ENCODE measurements at places on chromosomes 5 and 9.

DNA sequence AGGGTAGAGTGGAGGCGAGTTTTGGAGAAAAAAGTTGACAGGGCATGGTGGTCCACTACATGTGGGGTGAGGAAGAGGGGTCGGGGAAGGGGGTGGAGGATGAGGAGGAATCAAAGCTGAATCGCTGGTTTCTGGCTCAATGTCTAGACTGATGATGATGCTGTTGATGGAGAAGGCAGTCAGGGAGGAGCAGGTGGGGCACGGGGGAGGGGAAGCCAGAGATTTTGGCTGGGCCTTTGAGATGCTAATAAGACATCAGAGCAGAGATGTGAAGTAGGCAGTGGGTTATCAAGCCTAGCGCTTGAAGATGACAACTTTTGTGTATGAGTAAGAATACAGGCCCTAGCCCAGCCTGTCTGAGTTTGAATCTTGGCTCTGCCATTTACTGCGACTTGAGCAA is 32.4 kb upstream of the TTC23L start:
- DNase-seq: no peak

DNA sequence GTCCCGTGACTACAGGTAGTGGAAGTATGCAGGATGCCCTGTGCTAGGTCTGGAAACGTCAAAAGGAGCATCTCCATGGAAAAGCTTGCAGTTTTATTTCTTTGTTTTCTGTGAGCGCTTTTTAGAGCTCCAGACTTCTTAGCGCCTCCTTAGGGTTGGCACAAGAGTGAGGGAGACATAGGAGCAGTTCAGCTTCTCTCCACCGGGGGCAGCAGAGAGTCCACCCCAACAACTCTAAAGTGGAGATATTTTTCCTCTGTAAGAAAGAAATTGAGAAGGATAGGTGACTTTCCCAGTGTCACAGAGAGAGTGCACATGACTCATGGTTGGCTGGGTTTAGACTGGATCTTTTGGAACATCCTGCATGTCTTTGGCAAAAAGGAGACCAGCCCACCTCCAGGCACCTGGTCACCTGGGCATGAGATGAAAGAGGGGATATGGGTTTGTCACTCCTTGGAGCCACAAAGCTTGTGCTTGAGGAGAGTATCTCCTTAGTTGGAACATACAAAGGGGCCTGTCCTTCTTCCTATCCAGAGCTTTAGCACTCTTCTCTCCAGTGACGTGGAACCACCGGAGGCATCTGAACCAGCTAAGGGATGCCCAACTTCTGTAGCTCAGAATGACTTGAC is 637.7 kb downstream of the SEMA5A start:
- peak; percentile 2 for DNase-seq

- DNase-seq: no peak
These were observed 364.1 kb downstream of the SPOCK1 start for GRCh38 chr5:137134920-137135532.

GRCh38 chr5:493758-494157 is 30.5 kb downstream of the SLC9A3 start:
- DNase-seq: no peak

DNA sequence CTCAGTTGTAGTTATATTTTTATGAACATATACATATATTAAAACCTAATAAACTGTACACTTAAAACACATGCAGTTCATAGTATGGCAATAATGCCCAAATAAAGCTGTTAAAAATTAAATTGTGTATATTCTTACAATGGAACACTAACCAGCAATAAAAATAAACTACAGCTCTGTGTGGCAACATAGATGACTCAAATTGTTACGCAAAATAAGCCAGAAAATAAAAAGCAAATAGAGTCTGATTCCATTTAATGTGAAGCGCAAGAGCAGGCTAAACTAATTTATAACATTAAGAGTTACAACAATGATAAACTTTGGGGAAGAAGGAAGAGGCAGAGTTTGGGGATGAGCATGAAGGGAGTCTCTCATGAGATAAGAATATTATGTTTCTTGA is 597.3 kb downstream of the TLE1 start:
- DNase-seq: no peak

GRCh38 chr5:14914623-14915260 is 43.2 kb upstream of the ANKH start:
- no peak for DNase-seq

DNA sequence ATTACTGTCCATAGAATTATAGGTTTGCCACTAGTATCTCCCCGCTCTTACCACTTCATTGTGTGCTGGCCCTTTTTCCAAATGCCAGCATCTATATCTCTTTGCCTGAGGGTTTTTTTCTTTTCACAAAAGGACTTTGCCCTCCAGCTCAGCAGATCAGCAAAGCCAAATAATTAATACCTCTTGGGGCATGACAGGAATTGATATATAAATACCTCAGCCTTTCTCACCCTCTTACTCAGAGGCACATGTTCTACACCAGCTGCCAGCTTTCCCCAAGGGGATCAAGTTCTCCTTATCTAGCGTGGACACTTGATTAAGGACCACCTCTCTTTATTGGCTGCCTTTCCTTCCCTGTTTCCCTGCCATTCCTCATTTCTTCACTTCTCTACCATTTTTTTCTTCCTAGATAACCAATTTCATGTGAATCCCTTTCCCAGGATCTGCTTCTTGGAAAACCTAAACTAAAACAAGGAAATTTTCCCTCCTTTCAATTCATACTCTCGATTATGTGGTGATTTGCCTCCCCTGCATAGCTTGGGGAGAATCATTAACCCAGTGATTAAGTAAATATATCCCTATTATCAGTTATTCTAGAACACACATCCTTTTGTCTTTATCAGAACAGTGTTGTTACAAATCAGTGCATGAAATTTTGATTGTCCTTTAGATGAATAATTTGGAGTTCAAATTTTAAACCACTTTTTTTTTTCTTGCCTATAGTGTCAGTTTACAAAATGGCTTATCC is 6.9 kb upstream of the NUDT12 start:
- DNase-seq: no peak

GRCh38 chr9:128627906-128628305 is 28.7 kb downstream of the DYNC2I2 start:
- DNase-seq: no peak

DNA sequence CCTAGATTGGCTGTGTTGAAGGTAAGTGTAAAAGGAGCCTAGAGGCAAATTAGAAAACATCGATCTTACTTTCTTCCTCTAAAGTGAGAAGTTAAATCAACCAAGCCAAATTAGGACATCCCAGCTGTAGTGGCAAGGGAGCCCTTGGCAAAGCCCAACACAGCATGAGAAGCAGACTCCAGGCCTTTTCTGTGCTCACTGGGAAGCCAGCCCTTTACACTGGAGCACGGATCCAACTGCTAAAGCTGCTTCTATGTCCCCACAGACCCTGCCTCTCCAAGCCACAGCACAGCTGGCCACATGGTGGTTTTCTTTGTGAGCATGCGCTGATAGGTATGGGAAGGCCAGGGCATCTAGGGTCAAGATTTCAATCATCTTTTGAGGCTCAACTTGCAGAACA is 94.1 kb downstream of the APBA1 start:
- DNase-seq: no peak

GRCh38 chr9:87707805-87708506 is 18.0 kb upstream of the CTSL start:
- no peak for DNase-seq

DNA sequence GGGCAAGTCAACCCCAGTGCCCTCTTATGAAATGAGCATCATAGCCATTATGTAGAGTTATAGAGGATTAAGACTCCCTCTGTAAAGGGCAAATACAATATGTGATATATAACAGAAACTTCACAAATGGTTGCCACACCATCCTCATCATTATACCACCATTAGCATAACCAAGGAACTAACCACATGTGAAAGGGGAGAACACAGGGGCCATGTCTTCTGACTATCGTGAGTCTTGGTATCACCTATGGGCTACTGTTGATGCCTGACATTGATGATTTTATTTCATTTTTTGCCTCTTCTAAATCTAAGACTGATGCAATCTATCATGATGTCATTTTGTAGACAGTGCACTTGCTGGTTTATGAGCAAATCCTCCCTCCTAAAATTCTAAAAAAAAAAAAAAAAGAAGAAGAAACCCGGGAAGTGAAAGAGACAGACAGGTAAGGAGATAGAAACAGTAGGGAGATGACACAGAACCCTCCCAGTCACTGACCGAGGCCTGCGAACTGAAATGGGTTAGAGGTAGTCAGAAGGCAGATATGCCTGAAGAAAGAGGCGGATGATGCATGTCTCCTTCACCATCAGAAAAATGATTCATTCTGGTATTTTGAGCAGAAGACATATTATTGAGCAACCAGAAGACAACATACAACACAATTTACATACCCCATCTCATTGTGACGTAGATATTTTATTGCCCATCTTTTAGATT is 266.0 kb downstream of the DMAC1 start:
- DNase-seq: no peak

DNA sequence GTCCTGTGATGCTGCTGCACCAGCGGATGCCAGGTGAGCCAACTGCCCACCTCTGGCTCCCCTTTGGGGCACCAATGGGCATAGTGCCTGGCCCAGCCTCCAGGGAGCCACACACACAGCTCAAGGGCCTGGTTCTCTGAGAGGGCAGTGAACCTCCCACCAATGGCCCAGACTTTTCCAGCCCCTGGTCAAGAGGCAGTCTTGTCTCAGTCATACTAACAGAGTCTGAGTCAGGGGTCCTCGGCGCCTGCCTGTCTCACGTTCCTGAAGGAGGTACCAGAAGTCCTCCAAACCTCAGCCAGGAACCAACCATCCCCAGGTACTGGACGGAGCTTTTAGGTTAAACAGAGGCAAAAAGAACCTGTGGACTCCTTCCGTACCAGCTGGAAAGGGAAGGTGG is 121.1 kb downstream of the C5orf15 start:
- no peak for DNase-seq

GRCh38 chr9:83060556-83060955 is 2.4 kb downstream of the RASEF start:
- no peak for DNase-seq

DNA sequence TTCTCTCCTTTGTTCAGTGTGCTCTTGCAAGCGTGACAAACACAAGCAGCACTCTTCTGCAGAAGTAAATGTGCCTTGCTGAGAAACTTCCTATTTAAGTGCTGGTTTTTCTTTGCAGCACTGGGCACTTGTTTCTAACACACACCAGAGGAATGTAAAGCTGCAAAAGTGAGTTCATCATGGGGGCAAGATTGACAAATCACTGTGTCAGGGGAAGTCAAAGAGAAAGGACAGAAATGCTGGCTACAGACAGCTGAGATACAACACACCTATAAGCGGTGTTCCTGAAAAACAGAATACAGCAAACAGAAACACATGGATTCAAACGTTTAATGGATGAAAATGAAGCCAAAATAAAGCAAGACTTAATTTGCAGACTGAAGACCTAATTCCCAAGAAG is 19.6 kb downstream of the ROR2 start:
- no peak for DNase-seq

DNA sequence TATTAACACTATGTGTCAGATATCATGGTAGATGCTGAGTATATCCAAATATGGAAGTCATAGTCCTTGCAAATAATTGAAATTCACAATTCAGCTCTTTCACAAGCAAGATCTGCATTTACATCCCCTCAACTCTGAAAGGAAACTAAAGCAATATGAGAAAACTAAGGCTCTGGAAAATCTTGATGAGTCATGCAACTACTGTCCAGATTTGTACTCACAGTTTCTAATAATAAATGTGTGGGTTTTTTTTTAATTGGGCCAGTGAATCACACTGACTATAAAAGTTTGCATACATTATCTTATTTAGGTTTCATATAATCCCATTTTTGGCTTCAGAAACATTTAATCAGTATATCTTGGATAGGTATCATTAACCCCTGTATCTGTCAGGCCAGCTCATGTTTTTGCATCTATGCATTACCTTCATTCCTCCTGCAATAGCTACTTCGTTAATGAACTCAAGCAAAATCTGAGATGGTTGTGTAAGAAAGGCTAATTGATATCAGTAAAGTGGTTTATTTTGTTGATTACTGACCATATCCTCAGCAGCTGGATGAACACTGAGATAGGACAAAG is 58.7 kb upstream of the PRR16 start:
- no peak for DNase-seq

DNA sequence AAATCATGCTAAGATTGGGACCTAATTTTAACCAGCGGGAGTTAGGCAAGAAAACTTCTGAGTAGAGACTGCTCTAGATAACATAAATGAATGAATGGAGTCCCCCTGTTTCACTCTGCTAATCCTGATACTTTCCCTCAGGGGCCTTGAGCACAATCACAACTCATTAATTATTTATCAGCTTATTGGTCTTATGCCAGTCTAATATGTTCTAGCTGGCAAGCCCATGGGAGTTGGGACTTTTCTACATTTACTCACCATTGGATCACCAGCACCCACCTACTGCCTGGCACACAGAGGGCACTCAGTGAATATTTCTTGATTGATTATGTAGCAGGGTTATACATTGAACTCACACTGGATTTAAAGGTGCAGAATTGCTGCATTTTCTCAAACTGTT is 13.5 kb upstream of the TMED7 start:
- DNase-seq: no peak

GRCh38 chr9:127185931-127186781 is 63.7 kb upstream of the ANGPTL2 start:
- no peak for DNase-seq

DNA sequence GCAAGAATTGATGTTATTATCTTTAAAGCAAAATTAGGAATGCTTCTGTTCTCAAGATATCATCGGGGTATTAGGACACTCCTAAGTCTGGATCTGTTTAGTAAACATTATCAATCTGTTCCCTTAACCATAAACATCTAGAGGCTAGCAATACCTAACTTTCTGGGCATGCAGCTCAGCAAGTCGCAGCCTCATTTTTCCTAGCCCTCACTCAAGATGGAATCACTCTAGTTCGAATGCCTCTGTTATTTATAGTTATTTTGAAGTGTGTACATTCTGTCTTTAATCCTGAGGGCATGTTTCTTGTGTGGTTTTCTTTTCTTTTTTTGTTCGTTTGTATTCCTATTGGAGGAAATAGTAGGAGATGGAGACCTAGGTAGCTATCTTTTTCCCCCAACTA is 66.9 kb downstream of the FER start:
- DNase-seq: no peak

DNA sequence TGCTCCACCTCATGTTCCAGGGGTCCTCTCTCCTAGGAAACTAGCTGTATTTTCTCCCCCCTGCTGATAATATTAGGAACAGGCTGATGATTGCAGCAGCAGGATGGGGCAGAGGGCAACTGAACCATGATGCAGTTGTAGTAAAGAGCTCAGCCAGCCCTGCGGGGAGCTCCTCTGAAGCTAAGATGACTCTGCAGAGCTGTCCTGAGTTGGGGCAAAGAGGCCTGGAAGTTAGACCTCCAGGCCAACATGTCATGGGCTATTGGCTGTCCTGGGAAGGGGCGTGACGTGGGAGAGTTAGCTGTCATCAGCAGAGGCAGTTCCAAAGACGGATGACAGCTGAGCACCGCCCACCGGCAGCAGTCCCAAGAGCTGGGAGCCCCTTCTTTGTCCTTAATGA is 6.6 kb upstream of the FBP1 start:
- DNase-seq: no peak
